Fibroblast of the aortic adventitia (primary cell): ENCODE measurements at places on chromosomes 11 and 22. TPM values are rescaled to one million over a fixed set of nuclear protein-coding genes. Genes with fewer than 3 reads are reported as not detected.

The FOLR3 gene
- 0.90 TPM in 1 of 2 replicates, not detected in the other for total RNA-seq

DNA sequence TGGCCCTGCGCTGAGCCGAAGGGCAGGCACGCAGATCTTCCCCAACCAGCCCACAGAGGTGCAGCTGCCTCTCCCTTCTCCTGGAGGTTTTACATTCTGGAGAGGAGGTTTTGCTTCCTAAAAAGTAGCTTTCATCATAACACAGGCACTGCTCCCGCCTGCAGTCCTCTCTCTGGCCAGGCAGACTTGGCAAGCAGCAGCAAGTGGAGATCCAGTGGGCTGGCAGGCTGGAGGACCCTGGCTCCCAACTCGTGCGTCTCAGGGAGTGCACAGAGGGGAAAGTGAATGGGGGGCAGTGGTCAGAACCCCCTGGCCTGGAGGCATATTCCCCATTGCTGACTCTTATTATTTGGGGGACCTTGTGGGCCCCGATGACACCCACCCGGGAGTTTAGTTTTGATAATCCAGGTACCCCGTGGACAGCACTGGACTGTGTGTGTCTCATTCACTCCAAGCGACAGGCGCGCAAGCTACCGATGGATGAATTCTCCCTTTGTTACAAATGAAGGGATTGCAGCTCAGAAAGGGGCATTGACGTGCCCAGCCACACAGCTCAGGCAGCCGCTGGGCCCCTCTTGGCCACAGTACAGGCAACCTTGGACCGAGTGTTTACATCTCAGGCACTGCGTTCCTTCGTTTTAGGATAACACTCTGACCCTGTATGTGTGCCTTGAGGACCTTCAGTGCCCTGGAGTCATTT is 1223.9 kb downstream of the BRD1 start:
- DNase-seq: no peak

- DNase-seq: no peak
These were observed 21.5 kb downstream of the SULT4A1 start for GRCh38 chr22:43840851-43841250.

The RFPL1 gene
- not detected in 2 replicates for total RNA-seq

GRCh38 chr11:76459299-76459698 is 14.5 kb downstream of the EMSY start:
- DNase-seq: no peak

The MRGPRX3 gene
- total RNA-seq: not detected in 2 replicates

GRCh38 chr22:48822278-48823233 is 1005.1 kb downstream of the BRD1 start:
- DNase-seq: no peak

DNA sequence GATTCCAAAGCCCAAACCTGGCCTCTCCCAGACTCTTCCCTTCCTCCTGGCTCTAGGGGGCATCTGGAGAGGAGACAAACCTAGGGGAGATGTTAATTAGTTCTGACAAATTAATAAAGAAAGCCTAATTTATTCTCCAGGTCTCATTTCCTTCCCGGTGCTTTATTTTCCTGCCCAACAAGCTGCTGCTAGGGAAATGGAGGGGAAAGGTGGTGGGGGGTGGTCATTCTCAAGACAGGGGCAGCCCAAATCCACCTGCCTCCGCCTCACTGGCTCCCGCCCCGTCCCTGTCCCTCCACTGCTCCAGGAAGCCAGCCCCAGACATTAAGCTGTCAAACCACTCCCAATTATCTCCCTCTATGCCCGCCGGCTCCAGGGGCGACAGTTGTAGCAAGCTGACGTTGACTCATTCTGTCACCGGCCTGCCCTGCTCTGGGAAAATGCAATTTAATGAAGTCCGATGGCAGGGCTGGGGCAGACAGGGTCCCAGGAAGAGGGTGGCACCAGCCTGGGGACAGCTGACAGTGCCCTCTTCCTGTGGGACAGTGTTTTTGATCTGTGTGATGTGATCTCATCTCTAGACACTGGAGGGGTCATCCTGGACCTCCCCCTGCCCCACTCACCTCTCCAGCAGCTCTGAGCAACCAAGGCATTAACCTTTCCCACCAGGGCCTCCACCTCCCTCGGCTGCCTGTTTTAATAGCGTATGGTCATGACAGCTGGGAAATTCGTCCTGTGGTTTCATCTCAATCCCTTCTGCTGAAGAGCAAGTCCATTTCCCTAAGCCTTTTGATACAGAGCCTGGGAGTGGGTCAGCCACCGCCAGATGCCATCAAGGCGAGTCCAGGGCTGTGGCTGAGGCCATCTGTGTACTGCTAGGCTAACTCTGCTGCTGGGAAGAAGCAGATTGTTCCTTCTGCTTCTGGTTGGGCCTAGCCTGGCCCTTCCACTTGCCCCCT is 27.1 kb downstream of the NECTIN1 start:
- DNase-seq: no peak

DNA sequence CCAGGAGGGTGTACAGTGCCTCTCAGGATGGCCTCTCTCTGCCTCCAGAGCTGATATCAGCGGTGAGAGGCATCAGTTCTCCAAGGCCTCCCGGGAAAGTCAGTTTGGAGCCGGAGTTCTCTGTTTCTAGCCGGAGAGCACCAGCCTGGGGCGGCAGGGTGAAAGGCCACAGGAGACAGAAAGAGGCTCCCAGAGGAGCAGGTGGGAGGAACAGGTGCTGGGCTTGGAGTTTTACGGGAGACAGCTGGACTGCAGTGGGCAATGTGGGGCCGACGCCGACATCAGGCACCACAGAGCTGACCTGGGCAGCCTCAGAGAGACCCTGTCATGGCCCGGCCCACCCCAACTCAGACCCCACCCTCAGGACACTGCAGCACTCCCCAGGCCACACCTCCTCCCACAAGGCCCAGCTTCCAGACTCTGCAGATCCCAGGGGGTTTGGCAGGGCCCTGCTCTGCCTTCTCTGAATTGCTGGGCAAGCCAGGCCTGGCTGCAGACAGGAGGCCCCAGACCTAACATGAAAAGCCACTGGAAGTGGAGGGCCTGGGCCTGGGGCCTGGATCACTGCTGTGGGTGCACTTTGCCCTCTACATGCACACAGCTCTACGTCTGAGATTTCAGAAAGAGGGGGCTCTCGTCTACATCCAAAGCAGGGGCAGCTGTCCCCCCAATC is 885.6 kb downstream of the BRD1 start:
- DNase-seq: no peak

- peak; percentile 64 for DNase-seq
These were observed 213.5 kb upstream of the NAV2 start for GRCh38 chr11:19499026-19499669.

The TNNT3 gene
- total RNA-seq: 0.81 and 6.5 TPM in 2 replicates

GRCh38 chr11:9269492-9270013 is 4.4 kb upstream of the DENND5A start:
- peak; percentile 61 for DNase-seq

- DNase-seq: no peak
These were observed 3.5 kb downstream of the PLXNB2 start for GRCh38 chr22:50303848-50304527.

- peak; percentile 92 for DNase-seq
These were observed 239.9 kb upstream of the ZC3H12C start for GRCh38 chr11:109853156-109853776.

The DCHS1 gene
- 5.2 and 19.0 TPM in 2 replicates for total RNA-seq

DNA sequence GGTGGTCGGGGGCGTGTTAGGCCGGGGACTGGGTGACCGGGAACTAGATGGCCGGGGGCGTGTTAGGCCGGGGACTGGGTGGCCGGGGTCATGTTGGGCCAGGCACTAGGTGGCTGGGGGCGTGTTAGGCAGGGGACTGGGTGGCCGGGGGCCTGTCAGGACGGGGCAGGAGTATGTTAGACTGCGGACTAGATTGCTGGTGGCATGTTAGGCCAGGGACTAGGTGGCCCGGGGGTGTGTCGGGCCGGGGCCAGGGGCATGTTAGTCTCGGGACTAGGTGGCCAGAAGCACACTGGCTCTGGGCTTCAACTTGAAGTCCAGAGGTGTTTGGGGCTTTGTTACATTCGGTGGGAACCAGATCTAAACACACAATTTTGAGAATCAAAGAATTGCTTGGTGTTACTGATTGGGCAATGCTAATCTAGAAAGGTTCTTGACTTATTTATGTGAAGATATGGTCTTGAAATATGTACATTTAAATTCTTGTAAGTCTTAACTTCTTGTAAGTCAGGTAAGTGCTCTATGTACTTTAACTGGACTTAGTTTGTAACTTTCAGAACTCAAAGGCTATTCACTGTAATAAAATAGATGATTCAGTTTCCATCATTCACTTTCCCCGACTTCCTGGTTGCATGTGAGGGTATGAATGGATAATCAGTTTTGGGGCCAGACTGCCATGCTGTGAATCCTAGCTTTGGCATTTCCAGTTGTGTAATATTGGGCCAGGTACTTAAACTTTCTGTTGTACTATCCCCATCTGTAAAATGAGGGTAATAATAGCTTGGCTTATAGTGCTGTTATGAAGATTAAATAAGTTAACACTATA is 1.1 kb downstream of the EXT2 start:
- DNase-seq: peak; percentile 46

- DNase-seq: no peak
These were observed 15.2 kb downstream of the KCNQ1OT1 start for GRCh38 chr11:2684581-2684980.

The CDC42BPG gene
- 0.08 and 0.09 TPM in 2 replicates for total RNA-seq

The PATE2 gene
- 0.18 and 3.2 TPM in 2 replicates for total RNA-seq

DNA sequence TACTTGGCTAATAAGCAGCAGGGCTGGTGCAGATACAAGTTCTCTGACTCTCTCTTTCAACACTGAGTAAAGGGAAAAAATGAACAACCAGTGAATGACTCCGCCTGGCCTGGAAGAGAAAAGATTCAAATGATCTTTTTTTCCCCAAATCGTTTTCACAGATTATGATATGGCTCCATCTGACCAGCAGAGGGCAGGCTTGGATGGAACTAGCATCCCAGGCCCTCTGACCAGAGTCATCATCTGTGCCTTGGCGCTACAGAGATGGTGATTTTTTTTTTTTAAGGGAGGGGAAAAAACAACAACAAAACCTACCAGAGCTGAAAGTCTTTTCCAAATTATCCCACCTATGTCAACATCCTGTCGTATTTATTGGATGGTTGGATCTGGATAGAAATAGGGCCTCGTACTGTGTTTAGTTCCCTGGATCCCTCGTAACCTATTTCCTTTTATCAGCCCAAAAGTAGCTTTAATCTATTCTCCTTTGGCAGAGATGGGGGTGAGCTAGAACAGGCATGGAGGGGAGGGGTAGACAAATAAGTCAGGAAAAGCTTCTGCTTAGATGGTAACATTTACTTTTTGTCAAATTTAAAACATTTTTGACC is 69.7 kb downstream of the PRSS23 start:
- DNase-seq: peak; percentile 84

- no peak for DNase-seq
These were observed 213.3 kb downstream of the MN1 start for GRCh38 chr22:27588268-27588667.

The HARBI1 gene
- total RNA-seq: 4.3 and 4.5 TPM in 2 replicates

The INS gene
- total RNA-seq: not detected in 2 replicates

DNA sequence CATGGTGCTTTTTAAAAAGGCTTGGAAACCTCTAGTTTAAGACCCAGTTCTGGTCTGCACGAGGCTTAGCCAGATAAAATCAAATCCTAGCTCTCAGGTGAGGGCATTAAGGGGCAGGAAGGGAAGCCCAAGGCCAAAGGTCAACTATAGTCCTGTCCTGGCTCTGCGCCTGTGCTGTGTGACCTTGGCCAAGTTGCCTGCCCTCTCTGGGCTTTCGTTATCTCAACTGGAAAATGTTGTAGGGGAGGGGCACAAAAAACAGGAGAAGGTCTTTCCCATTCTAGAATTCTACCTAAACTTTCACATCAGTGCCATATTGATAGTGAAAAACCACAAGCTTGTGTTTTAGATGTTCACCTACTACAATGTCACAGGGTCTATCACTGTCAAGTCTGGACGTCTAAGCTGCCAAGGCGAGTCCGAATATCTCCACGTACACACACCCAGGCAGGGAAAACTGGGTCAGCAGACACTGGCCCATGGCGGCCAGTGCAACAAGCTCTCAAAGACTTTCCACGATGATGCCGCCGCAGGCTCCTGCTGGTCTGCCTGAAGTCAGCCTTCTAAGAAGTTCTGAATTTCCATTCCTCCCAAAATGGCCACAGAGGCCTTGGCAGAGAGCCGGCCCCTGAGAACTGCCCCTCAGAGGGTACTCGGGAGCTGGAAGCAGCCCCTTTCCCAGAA is 18.0 kb downstream of the MN1 start:
- no peak for DNase-seq

GRCh38 chr11:120703358-120704152 is 192.0 kb downstream of the GRIK4 start:
- no peak for DNase-seq

The OR51I1 gene
- 0.09 TPM in 1 of 2 replicates, not detected in the other for total RNA-seq

The CCDC83 gene
- not detected in 2 replicates for total RNA-seq

The IGSF9B gene
- total RNA-seq: 1.7 and 3.2 TPM in 2 replicates
